ENCODE measurements at places on chromosomes 7 and 10. TPM values are rescaled to one million over a fixed set of nuclear protein-coding genes. Genes with fewer than 3 reads are reported as not detected.

MSMB gene
- not detected for total RNA-seq

COL28A1 gene
- total RNA-seq: 3.5 TPM

C1QL3 gene
- total RNA-seq: 58.0 TPM

PAPSS2 gene
- 8.3 TPM for total RNA-seq

PON2 gene
- total RNA-seq: 201 TPM

SPOCK2 gene
- 301 TPM for total RNA-seq

SORCS1 gene
- 26.0 TPM for total RNA-seq

BAIAP2L1 gene
- 1.1 TPM for total RNA-seq

ZCWPW1 gene
- total RNA-seq: 9.9 TPM

TMEM229A gene
- total RNA-seq: 9.1 TPM

PIK3CG gene
- total RNA-seq: 4.4 TPM

ACADSB gene
- total RNA-seq: 31.4 TPM

PPP1R17 gene
- 2.0 TPM for total RNA-seq

AMPH gene
- total RNA-seq: 42.4 TPM

PLAC9 gene
- 9.7 TPM for total RNA-seq

FAM204A gene
- total RNA-seq: 74.4 TPM

XRCC2 gene
- total RNA-seq: 1.7 TPM

NPFFR1 gene
- total RNA-seq: 2.2 TPM

AASS gene
- 18.4 TPM for total RNA-seq

MMD2 gene
- total RNA-seq: 12.7 TPM

FXYD4 gene
- total RNA-seq: not detected

C10orf143 gene
- total RNA-seq: 3.5 TPM

TMEM176B gene
- total RNA-seq: 29.8 TPM

KIFBP gene
- total RNA-seq: 64.6 TPM

SLC13A1 gene
- total RNA-seq: not detected

AKR1C1 gene
- 18.6 TPM for total RNA-seq

C10orf53 gene
- 0.22 TPM for total RNA-seq

RSU1 gene
- 28.3 TPM for total RNA-seq

SUN3 gene
- not detected for total RNA-seq

POLR2J gene
- total RNA-seq: 36.9 TPM

EVX1 gene
- not detected for total RNA-seq

PALD1 gene
- total RNA-seq: 10.7 TPM

RSPH10B2 gene
- total RNA-seq: 1.2 TPM

PLA2G12B gene
- not detected for total RNA-seq

GAD2 gene
- 20.9 TPM for total RNA-seq

CALCR gene
- 0.12 TPM for total RNA-seq

GCK gene
- 3.8 TPM for total RNA-seq

ATRNL1 gene
- 998 TPM for total RNA-seq

RPP30 gene
- 34.7 TPM for total RNA-seq

OR2A5 gene
- not detected for total RNA-seq

HOXA10 gene
- total RNA-seq: not detected

HOXA5 gene
- total RNA-seq: not detected
